Effector memory CD8-positive, alpha-beta T cell (primary cell): ENCODE measurements at places on chromosomes 6 and 20.
A peak's percentile ranks its signal among the peaks of the same experiment; 100 is the strongest.

DNA sequence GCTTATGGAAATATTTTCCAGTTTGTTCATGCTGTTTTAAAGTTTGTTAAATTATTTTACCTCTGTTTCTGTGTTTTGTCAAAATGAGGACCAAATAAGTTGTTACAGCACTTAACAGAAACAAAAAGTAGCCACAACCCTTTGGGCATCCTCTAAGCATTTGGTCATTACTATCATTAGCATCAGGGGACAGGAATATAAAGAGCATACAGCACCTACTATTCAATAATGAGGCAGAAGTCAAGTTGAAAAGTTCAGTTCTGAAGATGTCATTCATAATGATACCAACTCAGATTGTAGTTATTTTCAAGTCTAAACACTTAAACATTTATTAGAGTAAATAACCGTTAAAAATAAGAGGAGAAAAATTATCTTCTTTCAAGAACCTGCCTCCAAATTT, 862.3 kb upstream of the FLRT3 start:
- H3K27me3 ChIP-seq = no peaks in the 10 kb centered on the region
- no peak overlapping the region for H3K4me3 ChIP-seq
- no peak overlapping the region for H3K27ac ChIP-seq
- no peak for DNase-seq
- no peaks in the 10 kb centered on the region for H3K36me3 ChIP-seq

DNA sequence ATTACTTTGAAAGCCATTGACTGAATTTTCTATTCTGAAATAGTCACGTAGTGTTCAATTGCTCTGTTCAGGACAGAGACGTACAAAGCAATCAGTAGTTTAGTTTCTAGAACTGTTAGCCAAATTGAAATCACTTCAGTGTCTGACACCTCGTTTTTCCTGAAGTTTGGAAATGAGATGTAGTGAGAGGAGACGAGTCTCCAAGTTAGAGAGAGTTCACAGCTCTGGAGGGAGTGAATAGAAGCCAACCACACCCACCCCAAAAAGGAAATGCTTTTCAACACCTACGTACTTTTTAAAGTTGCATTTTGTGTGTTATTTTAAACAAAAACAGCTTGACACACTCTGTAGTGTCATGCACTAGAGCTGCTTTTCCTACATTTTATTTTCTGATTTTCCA, 296.0 kb downstream of the ADGRG6 start:
- DNase-seq = no peak
- H3K4me1 ChIP-seq = no peaks in the 10 kb centered on the region
- H3K27me3 ChIP-seq = peaks cover 26% of the 10 kb centered on the region
- H3K27ac ChIP-seq = no peak overlapping the region

GRCh38 chr20:14521016-14521415, 183.6 kb upstream of the FLRT3 start:
- H3K4me3 ChIP-seq = no peak overlapping the region
- H3K4me1 ChIP-seq = no peaks in the 10 kb centered on the region
- H3K27ac ChIP-seq = no peak overlapping the region
- H3K27me3 ChIP-seq = no peaks in the 10 kb centered on the region
- DNase-seq = no peak
- no peaks in the 10 kb centered on the region for H3K36me3 ChIP-seq

DNA sequence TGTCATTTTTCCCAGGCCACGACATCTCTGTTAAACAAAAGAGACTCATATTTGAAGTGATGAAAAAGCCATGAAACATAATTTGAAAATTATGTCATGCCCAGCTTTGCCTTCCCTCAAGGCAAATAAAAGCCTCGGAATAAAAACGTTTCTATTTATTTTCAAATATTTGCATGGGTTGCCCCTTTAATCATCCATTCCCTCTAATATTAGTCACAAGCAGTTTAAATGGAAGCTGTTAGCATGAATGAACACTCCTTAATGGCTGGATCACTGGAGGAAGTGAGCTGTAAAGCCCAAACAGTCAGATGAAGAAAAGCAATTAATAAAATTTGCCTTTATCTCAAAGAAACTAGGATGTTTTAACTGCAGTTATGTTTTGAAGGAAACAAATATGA, 69.3 kb upstream of the STMND1 start:
- peaks cover 22% of the 10 kb centered on the region for H3K27me3 ChIP-seq
- no peak overlapping the region for H3K4me3 ChIP-seq
- no peak overlapping the region for H3K27ac ChIP-seq
- DNase-seq = no peak

DNA sequence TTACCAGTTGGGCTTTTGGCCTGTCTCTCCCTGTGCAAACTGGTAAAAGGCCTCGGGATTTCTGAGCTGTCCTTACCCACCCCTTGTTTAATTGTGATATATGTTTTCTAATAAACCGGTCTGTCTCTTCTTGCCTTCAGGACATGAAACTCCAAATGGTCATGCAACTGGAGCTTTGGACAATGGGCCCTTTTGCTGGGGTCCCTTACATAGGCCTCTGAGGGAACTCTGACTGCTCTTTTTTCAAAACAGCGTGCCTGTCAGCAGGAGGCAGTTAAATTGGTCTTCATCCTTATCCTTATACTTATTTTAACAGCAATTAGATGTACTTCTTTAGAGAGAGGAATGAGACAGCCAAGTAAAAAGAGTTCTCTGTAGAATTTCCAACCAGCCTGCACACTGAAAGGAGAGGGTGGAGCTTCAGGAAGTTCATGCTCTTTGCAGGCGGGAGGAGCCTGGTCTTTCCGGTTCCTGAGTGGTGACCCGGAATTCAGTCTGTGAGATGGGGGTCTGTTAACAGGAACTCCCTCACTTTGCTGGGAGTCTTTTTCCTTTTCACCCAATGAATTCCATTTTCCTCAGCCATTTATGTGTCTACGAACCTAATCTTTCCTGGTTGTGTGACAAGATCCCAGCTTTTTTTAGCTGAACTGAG, 299.6 kb upstream of the GJE1 start:
- H3K27ac ChIP-seq = no peak overlapping the region
- no peaks in the 10 kb centered on the region for H3K36me3 ChIP-seq
- no peaks in the 10 kb centered on the region for H3K27me3 ChIP-seq

DNA sequence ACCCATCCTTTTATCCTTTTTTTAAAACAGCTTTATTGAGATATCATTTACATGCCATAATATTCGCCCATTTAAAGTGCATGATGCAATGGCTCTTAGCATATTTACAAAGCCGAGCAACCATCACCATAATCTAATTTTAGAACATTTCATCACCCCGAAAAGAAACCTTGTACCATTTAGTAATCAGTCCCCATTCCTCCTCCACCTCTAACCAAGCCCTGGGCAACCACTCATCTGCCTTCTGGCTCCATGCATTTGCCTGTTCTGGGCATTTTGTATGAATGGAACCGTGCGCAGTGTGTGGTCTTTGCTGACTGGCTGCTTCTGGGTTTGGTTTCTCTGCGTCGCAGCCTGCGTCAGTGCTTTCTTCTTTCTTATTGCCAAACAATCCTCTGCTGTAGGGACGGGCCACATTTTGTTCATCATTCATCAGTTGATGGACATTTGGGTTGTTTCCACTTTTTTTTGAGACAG, 10.2 kb upstream of the EEF1A2 start:
- H3K4me3 ChIP-seq = no peak overlapping the region
- DNase-seq = no peak
- H3K4me1 ChIP-seq = no peaks in the 10 kb centered on the region
- peaks cover 80% of the 10 kb centered on the region for H3K27me3 ChIP-seq
- H3K36me3 ChIP-seq = no peaks in the 10 kb centered on the region
- no peak overlapping the region for H3K27ac ChIP-seq

DNA sequence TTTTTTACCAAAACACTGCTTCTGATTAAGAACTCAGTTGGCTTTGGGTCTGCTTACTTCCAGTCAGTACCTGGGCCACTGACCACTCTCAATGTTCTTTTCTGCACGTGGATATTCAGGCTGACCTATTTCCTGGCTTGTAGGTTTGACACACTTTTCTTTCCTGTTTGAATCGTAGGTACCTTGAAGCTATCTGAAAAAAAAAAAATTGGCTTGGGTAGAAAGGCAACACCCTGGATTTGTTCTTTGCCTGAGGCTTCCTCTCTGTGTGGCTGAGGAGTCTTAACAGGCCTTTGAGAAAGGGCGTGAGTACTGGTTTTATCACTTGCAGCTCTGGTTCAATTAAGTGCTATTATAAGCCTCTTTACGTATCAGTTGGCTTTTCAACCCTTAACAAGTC, 60.6 kb upstream of the IL20RA start:
- H3K4me3 ChIP-seq = no peak overlapping the region
- DNase-seq = no peak
- H3K4me1 ChIP-seq = peaks cover 24% of the 10 kb centered on the region

DNA sequence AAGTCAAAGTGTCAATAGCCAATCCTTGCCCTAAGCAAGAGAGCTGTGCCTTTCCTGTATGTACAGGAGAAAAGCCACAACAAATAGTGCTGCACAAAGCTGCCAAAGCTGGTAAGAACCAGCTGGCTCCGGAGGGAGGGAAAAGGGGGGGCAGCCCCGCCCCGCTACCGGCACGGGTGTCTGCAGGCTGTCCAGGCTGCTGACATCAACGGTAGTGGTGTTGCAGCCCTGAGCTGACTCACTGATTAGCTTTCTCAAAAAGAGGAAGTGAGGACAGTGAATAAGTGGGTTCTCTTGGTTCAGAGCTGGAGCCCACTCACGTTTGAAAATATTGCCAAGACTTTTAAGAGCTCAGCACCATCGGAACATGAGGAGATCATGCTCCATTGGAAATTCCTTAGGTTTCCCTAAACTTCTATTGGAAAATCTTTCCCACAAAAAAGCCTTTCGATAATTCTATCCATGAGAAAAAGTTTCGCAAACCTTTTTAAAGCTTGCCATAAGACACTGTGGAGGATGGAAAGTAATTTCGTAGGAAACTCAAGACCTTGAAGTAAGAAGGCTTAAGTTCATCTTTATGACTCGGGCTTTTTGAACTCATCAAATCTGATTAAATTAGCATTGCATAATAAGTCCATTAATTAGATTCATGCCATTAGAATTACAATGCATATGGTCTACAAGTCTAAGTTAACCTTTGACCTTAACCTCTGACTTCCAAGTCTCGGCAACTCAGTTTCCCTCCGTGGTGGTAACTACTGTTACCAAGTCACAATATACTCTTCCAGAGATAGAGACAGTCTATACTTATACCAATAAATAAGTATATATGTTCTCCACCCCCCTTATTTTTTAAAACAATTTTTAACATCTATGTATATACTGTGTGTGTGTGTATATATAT, 67.0 kb downstream of the TNFRSF21 start:
- peak; percentile 14 for DNase-seq
- H3K4me1 ChIP-seq = no peaks in the 10 kb centered on the region
- no peak overlapping the region for H3K27ac ChIP-seq
- H3K36me3 ChIP-seq = no peaks in the 10 kb centered on the region

DNA sequence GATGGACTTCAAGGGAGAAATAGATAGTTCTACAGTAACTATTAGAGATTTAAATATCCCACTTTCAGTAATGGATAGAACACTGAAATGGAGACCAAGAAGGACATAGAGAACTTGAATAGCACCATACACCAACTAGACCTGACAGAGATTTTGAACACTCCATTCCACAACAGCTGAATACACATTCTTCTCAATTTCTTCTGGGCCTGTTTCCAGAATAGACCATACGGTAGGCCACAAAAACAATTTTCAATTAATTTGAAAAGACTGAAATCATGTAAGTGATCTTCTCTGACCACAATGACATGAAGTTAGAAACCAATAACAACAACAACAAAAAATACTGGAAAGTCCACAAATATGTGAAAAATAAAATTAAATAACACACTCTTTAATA, 979.1 kb upstream of the FLRT3 start:
- no peak for DNase-seq
- H3K36me3 ChIP-seq = no peaks in the 10 kb centered on the region
- H3K27me3 ChIP-seq = no peaks in the 10 kb centered on the region
- H3K27ac ChIP-seq = no peak overlapping the region

DNA sequence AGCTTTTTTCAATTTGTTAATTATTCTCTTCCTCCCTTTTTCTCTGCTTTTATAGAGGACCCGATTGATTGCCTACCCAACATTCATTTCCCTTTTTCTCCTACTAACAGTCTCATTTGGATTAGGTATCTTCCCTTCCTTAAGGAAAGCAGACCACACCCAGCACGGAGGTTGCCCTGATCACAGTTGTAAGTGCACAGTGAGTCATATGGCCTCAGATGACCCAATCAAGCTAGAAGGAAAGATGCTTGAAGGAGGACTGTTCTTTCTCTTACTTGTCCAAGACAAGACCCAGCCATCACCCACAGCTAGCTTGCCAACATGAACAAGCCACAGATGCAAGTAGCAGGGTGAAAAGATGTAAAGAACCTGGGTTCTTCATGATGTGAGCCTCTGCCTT, 518.6 kb downstream of the PKHD1 start:
- no peaks in the 10 kb centered on the region for H3K4me1 ChIP-seq
- H3K36me3 ChIP-seq = no peaks in the 10 kb centered on the region

DNA sequence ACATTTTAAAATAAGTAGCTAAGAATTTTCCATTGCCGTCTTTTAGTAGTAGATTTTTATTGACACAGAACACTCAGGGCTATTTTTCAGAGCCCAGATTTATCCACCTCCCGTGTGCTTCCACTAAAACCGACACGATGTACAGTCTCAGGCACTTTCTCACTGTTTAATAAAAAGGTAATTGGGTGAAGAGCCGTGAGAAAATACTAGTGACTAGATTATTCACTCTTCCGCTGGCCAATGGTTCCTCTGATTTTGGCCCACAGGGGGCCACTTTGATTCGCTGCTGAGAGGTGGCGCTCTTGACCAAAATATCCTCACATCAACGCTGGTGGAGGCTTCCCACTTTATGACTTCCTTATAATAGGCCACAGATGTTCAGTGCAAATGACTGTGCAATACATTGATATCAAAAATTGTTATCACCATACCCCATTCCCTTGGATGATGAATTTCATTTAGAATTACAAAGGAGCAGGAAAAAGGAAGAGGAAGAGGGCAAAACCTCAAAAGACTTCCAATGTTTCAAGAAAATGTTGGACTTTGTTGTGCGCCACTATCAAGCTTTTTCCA, 12.3 kb upstream of the HDDC2 start:
- no peaks in the 10 kb centered on the region for H3K36me3 ChIP-seq
- H3K27ac ChIP-seq = no peak overlapping the region

DNA sequence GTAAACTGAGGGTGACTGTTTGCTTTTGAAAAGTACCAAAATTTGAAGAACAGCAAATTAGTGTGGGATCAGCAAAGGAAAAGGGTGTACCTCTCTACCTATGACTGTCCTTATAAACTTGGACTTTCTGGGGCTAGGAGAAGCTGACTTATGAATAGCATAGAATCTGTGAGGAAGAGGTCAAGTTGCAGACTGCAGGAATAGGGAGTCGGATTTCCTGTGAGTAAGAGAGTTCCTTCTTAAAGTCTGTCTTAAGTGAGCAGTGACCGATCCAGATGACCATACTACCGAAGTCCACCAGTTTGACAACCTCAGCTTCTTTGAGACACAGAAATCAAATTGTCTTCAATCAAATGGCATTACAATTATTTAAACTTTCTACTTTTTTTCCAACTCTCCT, 708.7 kb downstream of the UTRN start:
- no peaks in the 10 kb centered on the region for H3K36me3 ChIP-seq
- H3K4me3 ChIP-seq = no peak overlapping the region
- DNase-seq = no peak
- no peak overlapping the region for H3K27ac ChIP-seq

- H3K36me3 ChIP-seq = peaks cover 24% of the 10 kb centered on the region
- peaks cover 65% of the 10 kb centered on the region for H3K4me1 ChIP-seq
- no peaks in the 10 kb centered on the region for H3K27me3 ChIP-seq
Measured at GRCh38 chr20:31705598-31706597, 16.8 kb downstream of the BCL2L1 start.
